ENCODE measurements at places on chromosomes 1 and 21.

GRCh38 chr1:6001992-6002576 is 9.9 kb upstream of the NPHP4 start:
- DNase-seq, result no peak

DNA sequence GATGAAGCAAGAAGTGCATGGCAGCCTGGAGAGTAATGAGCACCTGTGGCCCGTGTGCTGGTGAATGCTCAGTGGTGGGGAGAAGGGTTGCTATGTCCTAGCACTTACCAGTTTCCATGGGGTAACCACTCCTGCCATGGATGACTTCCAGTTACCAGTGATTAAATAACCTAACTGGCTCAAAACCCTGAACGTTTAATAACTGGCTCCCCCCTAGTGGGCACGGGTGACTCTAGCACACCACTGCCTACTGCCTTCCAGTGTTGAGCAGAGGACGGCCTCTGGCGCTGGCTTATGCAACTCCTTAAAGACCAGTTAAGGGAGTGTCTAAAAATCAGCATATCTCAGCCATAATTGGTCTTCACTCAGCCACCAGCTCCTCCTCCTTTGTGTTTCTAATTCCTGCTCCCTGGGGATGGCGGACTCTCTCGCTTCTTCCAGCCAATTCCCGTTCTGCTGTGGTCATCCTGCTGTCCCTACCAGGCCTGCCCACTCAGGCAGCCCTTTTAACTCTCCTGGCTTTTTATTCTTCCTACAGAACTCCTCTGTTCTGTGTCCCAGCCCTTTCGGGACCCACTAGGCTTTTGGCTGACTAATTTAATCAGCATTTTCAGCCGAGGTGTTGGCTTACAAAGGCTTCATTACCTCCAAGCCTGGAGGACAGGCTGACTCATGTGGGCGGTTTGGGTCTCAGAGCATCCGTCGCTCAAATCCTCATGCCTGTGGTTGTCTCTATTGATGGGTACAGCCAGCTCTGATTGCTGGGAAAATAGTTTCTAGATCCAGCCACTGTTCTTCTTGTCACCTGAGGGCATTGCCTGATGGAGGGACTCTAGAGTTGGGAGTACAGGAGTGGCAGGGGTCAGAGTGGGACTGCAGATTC is 332.4 kb downstream of the CAMTA1 start:
- no peak for DNase-seq

- no peak for DNase-seq
Observed at GRCh38 chr21:39525129-39525528, 73.4 kb downstream of the SH3BGR start.

DNA sequence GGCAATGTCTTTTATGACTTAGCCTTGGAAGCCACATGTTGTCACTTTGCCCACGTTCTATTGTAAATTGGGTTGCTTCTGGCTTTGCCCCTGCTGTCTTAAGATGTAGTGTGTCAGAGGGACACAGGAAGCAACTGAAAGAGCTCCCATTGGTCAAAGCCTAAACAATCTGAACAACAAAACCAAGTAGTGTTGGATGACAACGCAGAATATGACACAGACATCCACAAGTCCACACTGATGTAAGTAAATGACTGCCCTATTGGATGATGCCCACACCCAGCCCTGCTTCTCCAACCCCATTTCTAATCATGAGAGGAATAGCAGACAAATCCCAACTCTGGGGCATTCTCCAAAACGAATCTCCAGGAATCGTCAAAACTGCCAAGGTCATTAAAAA is 50.7 kb downstream of the ELF3 start:
- no peak for DNase-seq

DNA sequence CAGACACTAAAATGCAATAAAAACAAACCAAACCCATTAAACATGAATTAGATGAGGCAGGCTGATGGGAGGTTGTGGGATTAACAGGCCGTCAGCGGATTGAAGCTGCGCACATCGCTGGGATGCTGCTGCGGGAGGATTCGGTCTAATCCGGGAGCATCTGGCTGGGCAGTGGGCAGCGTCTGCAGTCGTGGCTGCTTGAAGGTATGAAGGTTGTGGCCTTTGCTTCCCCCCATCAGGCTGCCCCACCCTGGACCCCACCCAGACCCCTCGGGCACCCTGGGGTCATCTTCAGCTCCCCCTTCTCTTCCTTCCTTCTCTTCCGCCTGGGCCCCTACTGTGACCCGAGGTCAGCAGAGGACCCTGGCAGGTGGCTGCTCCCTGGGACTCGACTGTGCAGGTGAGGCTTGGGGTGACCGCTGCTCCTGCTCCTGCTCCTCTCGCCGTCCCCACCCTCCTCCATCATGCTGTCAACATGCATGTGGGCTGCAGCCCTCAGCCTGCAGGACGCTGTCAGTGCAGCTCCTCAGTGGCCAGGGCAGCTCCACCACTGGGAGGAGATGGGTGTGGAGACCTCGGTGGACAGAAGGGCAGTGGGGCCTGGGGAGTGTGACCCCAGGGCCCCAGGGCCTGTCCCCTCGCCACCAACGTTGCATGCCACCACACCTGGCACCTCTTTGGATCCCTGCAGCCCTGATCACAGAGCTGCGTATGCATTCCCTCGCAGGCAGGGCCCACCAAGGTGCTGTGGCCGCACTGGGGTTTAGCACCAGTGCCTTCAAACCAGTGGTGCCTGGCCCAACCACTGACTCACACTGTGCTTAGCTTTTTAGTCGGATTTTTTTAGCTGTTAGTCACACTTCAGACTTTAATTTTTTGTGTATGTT is 112.2 kb upstream of the COL6A1 start:
- no peak for DNase-seq

- DNase-seq, result no peak
Observed at GRCh38 chr1:3345792-3346191, 108.7 kb upstream of the ARHGEF16 start.

DNA sequence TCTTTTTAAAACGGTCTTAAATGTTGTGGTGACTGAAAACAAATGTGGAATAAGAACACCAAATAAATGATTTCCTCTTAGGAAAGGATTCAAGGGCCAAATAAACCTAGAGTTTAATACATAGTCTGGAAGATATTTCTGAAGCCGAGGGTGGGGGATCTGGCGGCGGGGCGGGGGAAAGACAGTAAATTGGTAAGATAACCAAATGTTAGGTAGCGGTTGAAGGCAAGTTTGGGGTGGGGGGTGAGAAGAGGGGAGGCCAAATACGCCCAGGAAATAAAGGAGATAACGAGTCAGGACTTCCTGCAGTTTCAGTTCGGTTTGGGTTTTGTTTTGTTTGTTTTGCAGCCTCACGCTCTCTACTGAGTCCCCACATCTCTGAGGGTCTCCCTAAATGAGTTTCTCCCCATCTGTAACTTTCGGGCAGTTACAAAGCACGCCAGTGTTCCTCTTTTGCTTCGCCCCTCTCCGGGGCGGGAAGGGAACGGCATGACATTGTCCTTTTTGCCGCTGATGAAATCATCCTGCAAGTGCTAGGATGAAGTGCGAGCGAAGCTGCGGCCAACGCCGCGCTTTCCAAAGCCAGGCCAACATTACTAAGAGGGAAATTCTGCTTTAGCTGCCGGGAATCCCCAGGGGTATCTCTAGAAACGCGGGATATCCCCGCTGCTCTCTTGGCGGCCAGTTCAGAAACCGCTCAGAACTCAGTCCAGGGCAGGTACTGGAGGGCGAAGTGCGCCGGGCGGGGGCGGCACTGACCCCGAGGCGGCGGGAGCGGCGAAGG is 844 bp downstream of the NIBAN1 start:
- DNase-seq, result no peak

DNA sequence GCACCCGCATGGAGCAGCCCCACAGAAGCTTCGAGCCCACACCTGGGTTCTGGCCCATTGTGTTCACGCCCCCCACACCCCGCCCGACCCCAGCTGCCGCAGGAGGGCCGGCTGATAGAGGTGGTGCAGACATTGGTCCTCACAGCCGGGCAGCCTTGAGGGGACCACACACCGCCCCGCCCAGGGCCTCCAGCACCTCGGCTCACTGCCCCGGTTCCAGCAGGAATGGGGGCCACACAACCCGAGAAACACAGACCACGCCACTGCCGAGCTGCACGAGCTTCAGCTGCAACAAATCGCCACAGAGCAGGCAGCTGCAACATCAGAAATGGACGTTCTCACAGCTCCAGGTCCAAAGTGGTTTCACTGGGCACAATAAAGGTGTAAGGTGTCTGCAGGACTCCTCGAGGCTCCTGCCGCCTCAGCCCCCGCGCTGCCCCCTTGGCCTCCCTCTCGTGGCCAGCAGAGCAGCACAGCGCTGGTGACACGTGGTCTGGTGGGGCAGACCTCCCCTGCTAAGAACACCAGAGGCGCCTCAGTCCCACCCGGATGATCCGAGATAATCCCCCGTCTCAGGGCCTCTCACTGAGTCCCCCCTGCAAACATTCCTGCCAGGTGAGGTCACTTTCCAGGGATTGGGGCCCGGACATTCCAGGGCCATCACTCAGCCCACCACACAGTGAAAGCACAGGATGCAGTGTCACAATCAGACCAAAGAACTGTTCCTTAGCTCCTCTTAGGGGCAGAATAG is 62.3 kb upstream of the ADARB1 start:
- no peak for DNase-seq

GRCh38 chr1:30968220-30968971 is 59.8 kb upstream of the SDC3 start:
- no peak for DNase-seq

- DNase-seq, result no peak
Observed at GRCh38 chr21:18384771-18385170, 18.8 kb downstream of the TMPRSS15 start.

DNA sequence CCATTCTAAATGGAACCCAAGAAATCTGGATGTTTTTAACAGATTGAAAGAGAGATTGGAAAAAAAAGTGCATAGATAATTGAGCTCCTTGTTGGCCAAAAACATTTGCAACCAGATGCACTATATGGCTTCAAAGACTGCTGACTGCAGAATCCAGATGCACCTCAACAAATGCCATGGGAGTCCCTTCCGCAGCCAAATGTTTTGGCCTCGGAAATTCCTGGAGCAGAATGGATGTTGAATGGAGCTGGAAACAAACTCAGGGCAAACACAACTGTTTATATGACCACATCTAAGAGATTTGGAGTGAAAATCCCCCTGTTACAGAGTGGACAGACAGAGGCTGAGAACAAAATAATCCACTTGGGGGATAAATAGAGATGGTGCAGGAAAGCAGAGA is 285.0 kb upstream of the NFIA start:
- DNase-seq, result no peak

- DNase-seq, result no peak
Observed at GRCh38 chr1:185427264-185427663, 110.2 kb upstream of the IVNS1ABP start.

- no peak for DNase-seq
Observed at GRCh38 chr1:11417162-11417561, 61.8 kb upstream of the DISP3 start.

- no peak for DNase-seq
Observed at GRCh38 chr21:14688412-14688811, 142.3 kb upstream of the SAMSN1 start.

DNA sequence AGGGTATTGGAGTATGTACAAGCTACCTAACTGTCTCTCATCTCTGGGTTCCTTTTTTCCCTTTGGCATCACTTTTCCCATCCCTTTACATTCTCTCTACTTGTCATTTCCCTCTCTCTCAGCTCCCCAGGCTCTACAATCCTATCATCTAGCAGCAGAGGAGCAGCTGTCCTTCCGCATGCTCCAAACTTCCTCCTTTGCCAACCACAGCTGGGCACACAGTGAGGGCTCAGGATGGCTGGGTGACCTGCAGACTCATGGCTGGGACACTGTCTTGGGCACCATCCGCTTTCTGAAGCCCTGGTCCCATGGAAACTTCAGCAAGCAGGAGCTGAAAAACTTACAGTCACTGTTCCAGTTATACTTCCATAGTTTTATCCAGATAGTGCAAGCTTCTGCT is 561 bp downstream of the CD1E start:
- DNase-seq, result no peak
